Karpas-422 (cell line): ENCODE measurements at places on chromosomes 4 and X. TPM values are rescaled to one million over a fixed set of nuclear protein-coding genes. Genes with fewer than 3 reads are reported as not detected.

Gene CLDN22
- total RNA-seq, result not detected in 2 replicates

DNA sequence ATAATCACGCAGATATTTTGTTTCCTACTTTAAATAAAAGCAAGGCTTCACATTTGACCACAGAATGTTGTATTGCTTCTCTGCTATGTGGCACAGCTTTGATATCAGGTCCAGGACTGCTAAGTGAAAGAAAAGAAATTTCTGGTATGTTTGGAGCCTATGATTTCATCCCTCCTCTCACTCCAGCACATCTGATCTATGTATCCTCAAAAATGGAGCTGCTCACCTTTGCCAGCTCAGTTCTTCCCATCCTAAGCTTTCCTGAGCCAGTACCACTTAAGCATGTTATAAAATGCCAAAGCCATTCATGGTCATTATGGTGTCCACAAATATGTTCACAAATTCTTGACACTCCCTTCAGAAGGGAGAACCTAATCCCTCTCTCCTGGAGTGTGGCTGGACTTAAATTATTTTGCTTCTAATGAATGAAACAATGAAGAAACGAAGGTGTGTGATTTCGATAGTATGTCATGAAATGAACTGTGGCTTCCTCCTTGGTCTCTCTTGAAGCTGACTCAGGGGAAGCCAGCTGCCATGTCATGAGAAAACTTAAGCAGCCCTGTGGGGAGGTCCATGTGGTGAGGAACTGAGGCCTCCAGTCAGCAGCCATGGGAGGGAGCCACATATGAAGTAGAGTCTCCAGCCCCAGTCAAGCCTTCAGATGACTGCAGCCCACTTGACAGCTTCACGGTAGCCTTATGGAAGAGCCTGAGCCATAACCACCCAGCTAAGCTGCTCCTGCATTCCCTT lies 207.7 kb downstream of the MGST2 start:
- no peak overlapping the region for H3K27ac ChIP-seq
- peaks cover 5% of the 10 kb centered on the region; the same call in 1 of the 2 replicates for H3K36me3 ChIP-seq
- no peaks in the 10 kb centered on the region for H3K27me3 ChIP-seq
- H3K4me3 ChIP-seq, result no peak overlapping the region
- H3K4me1 ChIP-seq, result peaks cover 33% of the 10 kb centered on the region

GRCh38 chr4:86957215-86957614 lies 22.4 kb downstream of the AFF1 start:
- no peaks in the 10 kb centered on the region for H3K27me3 ChIP-seq
- H3K36me3 ChIP-seq, result no peaks in the 10 kb centered on the region
- DNase-seq, result no peak
- H3K27ac ChIP-seq, result no peak overlapping the region
- H3K4me1 ChIP-seq, result peaks cover 42% of the 10 kb centered on the region

- DNase-seq, result peak; percentile 73
- no peaks in the 10 kb centered on the region for H3K27me3 ChIP-seq
- H3K27ac ChIP-seq, result no peak overlapping the region
- H3K36me3 ChIP-seq, result no peaks in the 10 kb centered on the region
- no peak overlapping the region for H3K4me3 ChIP-seq
Observed at GRCh38 chr4:146340798-146341197, 126.5 kb downstream of the REELD1 start.

DNA sequence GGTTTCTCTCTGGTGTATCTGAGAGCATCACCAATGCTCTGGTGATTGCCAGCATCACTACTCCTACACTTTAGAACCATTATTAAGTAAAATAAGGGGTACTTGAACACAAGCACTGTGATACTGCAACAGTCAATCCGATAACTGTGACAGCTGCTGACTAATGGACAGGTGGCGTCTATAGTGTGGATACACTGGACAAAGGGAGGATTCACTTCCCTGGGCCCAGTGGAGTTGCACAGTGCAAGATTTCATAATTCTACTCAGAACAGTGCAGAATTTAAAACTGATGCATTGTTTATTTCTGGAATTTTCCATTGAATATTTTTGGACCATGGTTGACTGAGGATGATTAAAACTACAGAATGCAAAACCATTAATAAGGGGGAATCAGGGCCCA lies 97.8 kb downstream of the SHROOM3 start:
- no peaks in the 10 kb centered on the region for H3K27me3 ChIP-seq
- DNase-seq, result no peak
- H3K27ac ChIP-seq, result no peak overlapping the region

GRCh38 chr4:3305610-3306371 lies 13.0 kb downstream of the RGS12 start:
- no peaks in the 10 kb centered on the region for H3K36me3 ChIP-seq
- H3K27me3 ChIP-seq, result no peaks in the 10 kb centered on the region
- no peaks in the 10 kb centered on the region for H3K4me1 ChIP-seq
- DNase-seq, result no peak
- H3K4me3 ChIP-seq, result no peak overlapping the region

GRCh38 chr4:86247320-86247719 lies 112.5 kb downstream of the MAPK10 start:
- H3K4me1 ChIP-seq, result no peaks in the 10 kb centered on the region
- peaks cover 29% of the 10 kb centered on the region for H3K36me3 ChIP-seq
- no peaks in the 10 kb centered on the region for H3K27me3 ChIP-seq

Gene SEPTIN11
- 21.2 and 45.1 TPM in 2 replicates for total RNA-seq

GRCh38 chr4:130484826-130485225 lies 1388.9 kb downstream of the C4orf33 start:
- H3K4me1 ChIP-seq, result no peaks in the 10 kb centered on the region

Gene ASB5
- not detected in 2 replicates for total RNA-seq

Gene ATP2B3
- not detected in 2 replicates for total RNA-seq

Gene ARHGAP6
- total RNA-seq, result not detected in 2 replicates

DNA sequence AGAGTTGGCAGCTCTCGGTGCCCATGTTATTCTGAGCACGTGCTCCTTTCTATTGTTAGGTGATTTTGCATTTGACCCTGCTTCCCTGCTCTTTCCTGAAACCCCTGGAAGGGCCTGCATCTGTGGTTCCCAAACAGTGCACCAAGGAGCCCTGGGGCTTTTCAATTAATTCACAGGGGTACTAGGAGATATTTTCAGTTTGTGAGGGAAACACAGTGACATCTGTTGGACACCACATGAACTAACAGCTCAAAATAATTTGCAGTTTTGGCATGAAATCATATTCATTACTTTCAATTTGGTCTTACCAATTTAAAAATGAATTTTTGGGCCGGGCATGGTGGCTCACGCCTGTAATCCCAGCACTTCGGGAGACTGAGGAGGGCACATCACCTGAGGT lies 156.6 kb downstream of the GATB start:
- no peaks in the 10 kb centered on the region for H3K4me1 ChIP-seq
- no peaks in the 10 kb centered on the region for H3K27me3 ChIP-seq
- H3K27ac ChIP-seq, result no peak overlapping the region
- peak; percentile 67 for DNase-seq
- H3K36me3 ChIP-seq, result no peaks in the 10 kb centered on the region

DNA sequence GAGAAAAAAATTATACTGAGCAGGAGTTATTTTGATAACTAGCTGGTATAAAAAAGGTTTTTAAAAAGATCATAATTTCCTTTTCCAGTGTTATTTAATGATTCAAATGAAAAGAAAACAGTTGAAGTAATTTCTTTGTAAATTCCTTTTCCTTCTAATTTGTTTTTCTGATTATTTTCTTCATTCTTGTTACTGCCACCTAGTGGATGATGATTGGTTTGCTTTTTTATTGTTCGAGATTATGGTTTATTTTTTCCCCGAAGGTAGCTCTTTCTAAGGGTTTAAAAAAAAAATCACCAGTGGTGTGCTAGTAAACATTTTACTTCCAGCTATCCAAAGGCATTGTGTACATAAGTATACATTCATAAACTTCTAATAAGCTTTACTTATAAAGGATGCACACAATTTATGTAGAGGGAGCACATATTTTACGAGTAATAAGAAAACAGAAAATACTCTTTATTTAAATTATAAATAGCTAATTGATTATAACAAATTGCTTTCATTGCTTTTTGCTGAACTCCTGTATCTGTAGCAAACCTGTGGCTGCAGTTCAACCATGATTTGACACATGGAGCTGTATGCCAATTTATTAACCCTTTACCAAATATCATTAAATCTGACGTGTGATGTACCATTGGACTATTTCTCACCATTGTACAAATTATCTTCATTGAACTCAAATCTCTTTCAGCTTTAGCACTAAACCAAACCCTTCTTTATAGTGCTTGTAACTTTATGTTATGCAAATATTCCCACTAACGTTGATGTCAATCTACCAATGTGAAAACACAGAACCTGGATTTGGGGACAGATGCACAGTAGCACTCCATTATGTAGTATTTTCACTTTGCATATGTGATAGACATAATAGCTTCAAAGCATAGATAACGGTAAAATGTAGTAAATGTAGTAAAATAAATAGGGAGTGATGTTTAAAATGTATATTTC lies 97.8 kb upstream of the ANK2 start:
- H3K27me3 ChIP-seq, result no peaks in the 10 kb centered on the region
- H3K27ac ChIP-seq, result no peak overlapping the region
- no peak overlapping the region for H3K4me3 ChIP-seq
- DNase-seq, result peak; percentile 62
- H3K36me3 ChIP-seq, result no peaks in the 10 kb centered on the region

DNA sequence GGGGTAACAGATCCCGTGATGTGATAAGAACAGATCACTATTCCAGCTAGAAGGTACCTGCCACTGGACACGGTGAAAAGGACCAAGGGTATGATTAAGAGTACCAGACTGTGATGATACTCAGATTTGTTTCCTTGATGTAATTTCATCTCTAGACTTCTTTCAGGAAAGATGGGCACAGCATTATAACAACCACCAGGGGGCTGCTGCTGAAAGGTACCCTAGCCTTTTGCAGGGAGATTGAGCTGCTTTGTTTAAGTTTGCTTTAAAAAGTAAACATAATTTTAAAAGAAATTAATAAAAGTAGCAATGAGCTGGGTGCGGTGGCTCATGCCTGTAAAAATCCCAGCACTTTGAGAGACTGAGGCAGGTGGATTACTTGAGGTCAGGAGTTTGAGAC lies 145.4 kb downstream of the EMCN start:
- H3K4me1 ChIP-seq, result no peaks in the 10 kb centered on the region
- H3K27me3 ChIP-seq, result no peaks in the 10 kb centered on the region
- H3K27ac ChIP-seq, result no peak overlapping the region
- peak; percentile 50 for DNase-seq
- H3K36me3 ChIP-seq, result no peaks in the 10 kb centered on the region

DNA sequence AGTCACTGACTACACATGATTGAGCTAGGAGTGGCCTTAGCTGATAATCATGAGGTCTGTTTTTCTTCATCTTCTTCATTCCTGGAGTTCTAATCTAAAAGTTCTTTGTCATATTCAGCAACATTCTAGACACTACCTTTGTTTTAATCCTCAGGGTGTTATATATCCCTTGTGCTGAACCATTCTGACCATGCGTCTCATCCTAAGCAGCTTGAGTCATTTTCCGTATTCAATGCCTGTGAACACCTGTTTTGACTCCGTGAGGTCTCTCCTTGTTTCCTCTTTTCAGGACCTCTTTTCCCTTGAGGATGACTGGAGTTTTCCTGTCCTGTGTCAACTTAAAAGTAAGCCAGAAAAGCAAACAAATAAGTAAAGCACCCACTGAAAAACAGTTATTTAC lies 597.9 kb downstream of the GBA3 start:
- H3K27ac ChIP-seq, result no peak overlapping the region
- peaks cover 5% of the 10 kb centered on the region; the same call in 1 of the 2 replicates for H3K4me1 ChIP-seq
- DNase-seq, result no peak
- no peaks in the 10 kb centered on the region for H3K27me3 ChIP-seq
- no peaks in the 10 kb centered on the region for H3K36me3 ChIP-seq
- H3K4me3 ChIP-seq, result no peak overlapping the region

Gene PLP1
- 1.2 TPM in 1 of 2 replicates, not detected in the other for total RNA-seq

DNA sequence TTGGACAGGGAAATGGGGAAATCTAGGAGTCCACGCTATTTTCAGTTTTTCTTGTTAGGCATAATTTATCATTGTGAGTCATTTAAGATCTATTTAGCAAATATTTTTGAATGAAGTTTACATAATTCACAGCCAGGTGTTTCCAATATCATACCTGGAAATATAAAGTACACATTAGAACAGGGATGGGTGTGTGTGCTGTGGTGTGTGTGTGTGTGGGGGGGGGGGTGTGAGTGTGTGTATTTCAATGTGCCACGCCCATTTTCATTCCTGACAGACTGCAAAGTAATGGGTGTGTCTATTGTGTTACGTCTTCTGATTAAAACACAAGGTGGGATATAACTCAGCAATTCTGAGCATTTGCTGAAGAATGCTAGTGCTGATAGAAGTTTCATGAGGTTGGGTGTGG lies 33.2 kb downstream of the ARHGAP10 start:
- no peaks in the 10 kb centered on the region for H3K36me3 ChIP-seq
- no peaks in the 10 kb centered on the region; the same call in 1 of the 2 replicates for H3K27me3 ChIP-seq
- H3K4me3 ChIP-seq, result no peak overlapping the region

GRCh38 chr4:153249199-153250041 lies 45.2 kb downstream of the TRIM2 start:
- no peaks in the 10 kb centered on the region for H3K27me3 ChIP-seq
- no peaks in the 10 kb centered on the region for H3K36me3 ChIP-seq
- H3K4me3 ChIP-seq, result peak overlapping the region; percentile 67
- no peak overlapping the region for H3K27ac ChIP-seq

GRCh38 chr4:139175646-139176301 lies 1.2 kb downstream of the ELF2 start:
- H3K4me1 ChIP-seq, result peaks cover 24% of the 10 kb centered on the region
- no peaks in the 10 kb centered on the region for H3K27me3 ChIP-seq
- no peaks in the 10 kb centered on the region for H3K36me3 ChIP-seq
- no peak for DNase-seq
- no peak overlapping the region for H3K27ac ChIP-seq

GRCh38 chr4:71945791-71946190 lies 86.0 kb upstream of the NPFFR2 start:
- H3K4me1 ChIP-seq, result no peaks in the 10 kb centered on the region
- no peaks in the 10 kb centered on the region for H3K27me3 ChIP-seq
- DNase-seq, result no peak
- no peak overlapping the region for H3K27ac ChIP-seq
- no peak overlapping the region for H3K4me3 ChIP-seq

Gene EMCN
- not detected in 2 replicates for total RNA-seq

GRCh38 chr4:3489451-3489962 lies 26.4 kb downstream of the DOK7 start:
- H3K27me3 ChIP-seq, result no peaks in the 10 kb centered on the region
- H3K36me3 ChIP-seq, result no peaks in the 10 kb centered on the region
- peaks cover 29% of the 10 kb centered on the region for H3K4me1 ChIP-seq

Gene KCND1
- 2.2 and 2.6 TPM in 2 replicates for total RNA-seq

DNA sequence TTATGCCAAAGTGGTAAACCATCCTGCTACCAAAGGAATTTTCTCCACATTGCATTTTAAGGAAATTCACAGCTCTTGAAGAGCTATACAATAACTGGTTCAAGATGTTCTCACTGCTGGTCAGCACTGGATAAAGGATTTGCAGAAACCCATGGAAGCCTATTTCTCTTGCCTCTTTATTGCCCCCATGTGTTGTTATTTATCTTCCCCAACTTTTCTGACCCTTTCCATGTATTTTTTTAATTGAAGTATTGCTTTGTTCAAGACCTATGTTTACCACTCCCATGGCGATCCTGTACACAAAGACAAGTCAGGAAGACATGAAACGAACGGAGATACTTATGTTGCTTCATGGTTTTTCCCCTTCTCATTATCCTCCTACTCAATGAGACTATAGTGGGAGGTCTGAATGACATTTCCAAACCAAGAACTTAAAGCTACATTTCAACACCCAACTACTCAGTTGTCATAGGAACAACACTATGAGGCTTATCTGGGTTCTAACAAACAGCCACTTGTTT lies 566.4 kb upstream of the DIPK2B start:
- no peaks in the 10 kb centered on the region for H3K27me3 ChIP-seq
- H3K36me3 ChIP-seq, result no peaks in the 10 kb centered on the region
- no peak overlapping the region for H3K4me3 ChIP-seq
- no peak for DNase-seq

Gene GNRHR
- not detected in 2 replicates for total RNA-seq
